Cortex of kidney (tissue), 1 donor: ENCODE measurements at places on chromosomes 7 and 10.

DNA sequence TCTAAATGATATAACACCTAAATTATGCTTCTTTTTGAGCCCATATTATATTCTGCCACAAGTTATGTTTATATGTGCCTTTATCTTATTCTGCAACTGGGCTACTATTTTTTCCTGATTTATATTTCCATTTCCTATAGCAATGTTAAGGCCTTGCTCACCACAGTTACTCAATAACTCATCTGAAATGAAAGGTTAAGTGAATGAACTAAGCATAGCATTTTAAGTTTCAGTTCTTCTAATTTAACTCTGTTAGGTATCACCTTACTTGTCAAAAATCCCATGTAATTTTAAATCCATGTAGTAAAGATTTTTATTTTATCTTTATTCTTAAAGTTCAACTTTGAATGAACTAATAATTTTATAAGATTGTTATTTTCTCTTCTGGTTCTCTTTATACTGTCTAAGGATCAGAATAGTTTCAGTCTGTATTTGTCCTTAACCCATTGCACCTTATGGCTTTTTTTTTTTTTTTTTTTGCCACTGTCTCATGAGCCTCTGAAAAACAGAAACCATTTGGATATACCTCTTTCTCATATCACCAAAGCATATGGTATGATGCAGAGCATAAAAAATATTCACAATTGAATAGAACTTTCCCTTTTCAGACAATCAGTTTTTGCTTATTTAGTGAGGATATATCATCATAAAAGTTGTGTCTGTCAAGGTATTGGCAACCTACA lies 301.8 kb upstream of the ZWINT start:
- no peak for DNase-seq

GRCh38 chr7:27046854-27047549 lies 48.8 kb downstream of the HOXA1 start:
- DNase-seq = no peak

DNA sequence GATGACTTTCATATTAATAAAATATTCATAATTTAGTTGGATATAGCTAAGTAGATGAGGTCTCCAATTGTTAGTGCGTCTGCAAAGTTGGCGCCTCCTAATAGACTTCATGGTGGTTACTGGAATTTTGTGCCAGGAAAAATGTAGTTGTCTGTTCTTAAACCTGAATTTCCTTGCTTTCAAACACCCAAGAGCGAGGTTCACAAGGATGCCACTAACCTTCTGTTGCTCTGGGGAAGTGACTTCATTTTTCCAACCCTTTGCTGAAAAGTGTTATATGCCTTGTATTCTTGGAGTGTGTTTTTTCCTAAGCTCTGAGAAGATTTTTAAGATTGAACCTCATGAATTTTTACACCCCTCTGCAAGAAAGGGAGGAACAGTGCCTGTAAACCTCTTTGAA lies 98.9 kb upstream of the GLCCI1 start:
- no peak for DNase-seq

GRCh38 chr7:100827330-100828226 lies at the start of gene EPHB4:
EPHB4 (minus strand) TSS chr7:100827523; CDS start chr7:100827030, 493 bp downstream.
- peak; percentile 67 for DNase-seq

DNA sequence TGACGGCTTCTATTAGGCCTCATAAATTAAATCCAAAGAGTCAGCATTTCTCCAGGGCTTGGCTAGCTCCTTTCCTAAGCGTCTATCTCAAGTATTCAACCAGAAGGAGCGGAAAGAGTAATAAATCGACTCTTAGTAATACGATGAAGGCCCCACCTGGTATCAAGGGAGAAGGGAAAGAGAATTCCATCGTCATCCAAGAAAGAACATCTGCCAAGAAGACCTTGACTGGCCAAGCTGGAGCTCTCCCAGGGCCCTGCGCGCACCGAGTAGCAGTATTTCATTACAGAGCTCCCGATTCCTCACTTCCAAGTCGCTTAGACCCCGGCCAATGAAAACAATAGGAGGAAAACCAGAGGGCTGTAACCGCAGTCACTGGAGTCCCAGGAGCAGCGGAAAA lies 178.0 kb upstream of the FRMD4A start:
- no peak for DNase-seq

- DNase-seq = no peak
These were observed 145.6 kb downstream of the BAMBI start for GRCh38 chr10:28822719-28823464.
